ENCODE measurements at places on chromosomes 2 and 18.

- DNase-seq, result no peak
These were observed 140.9 kb upstream of the CAPN13 start for GRCh38 chr2:30948130-30948529.

DNA sequence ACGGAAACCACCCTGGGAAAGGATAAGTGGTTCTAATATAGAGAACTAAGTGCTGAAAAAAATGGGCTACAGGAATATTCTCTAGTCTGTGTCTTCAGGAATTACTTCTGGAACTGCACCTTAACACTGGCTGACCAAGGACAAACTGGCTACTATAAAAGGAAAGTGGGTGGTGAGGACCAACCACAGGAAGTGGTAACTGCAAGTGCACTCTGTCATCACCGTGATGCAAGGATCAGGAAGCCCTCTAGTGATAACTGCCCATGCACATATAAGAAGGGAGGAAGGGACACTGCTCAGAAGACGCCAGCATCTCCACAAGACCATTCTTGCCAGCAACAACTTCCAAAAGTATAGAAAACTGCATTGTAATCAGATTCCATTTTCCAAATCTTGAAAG is 424.4 kb upstream of the RGPD4 start:
- DNase-seq, result no peak

GRCh38 chr18:75131381-75132000 is 77.4 kb downstream of the PTGR3 start:
- DNase-seq, result no peak

DNA sequence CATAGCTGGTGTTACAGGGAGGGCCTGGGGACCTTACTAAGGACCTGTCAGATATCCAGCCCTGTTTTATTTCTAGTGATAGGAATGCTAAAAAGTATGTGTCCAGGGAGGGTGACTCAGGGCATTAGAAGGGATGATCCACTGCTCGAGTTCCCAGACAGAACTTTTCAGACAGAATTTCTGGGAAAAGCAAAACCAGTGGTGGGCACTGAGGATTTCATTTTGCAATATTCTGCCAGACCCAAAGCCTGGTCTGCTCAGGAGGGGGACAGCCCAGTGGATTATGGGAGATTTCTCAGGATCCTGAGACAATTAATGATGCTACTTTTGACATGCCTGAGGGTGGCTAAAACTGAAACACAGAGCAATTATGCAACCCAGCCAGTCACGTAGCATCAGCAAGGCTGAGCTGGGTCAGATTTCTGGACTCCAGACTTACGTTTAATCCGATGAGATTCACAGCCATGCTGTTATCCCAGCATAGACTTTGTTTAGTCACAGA is 4.7 kb upstream of the KCNE4 start:
- no peak for DNase-seq
